ENCODE measurements at places on chromosomes 4 and X.

DNA sequence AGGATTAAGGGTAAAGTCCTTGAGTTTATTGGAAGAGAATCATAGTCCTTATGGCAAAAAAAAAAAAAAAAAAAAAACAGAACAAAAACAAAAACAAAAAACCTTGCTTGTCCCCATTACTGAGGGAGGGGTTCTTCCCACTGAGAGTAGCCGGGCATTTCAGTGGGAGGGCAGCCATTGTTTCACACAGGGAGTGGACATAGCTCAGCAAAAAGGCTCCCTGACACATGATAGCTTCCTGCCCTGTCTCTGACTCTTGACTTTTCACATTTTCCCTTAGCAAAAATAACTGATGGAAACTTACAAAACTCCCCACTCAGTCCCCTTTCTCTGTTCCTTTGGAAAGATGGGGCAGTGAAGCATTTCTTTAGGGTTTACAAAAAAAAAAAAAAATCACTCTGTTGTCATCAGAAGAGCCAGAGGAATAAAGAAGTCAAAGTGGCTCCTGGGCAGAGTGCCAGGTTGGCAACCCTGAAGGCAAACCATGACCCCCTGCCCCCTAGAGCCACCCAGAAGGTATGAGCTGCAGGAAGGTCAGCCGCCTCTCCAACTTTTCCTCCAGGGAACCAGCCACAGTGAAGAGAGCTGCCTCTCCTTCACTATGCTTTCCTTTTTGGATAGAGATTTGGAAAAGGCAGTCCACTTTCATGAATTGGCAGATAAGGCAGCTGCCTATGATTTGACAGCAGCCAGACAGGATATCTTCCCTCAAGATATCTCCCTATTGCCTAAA lies 170.6 kb downstream of the KDR start:
- DNase-seq, result no peak

DNA sequence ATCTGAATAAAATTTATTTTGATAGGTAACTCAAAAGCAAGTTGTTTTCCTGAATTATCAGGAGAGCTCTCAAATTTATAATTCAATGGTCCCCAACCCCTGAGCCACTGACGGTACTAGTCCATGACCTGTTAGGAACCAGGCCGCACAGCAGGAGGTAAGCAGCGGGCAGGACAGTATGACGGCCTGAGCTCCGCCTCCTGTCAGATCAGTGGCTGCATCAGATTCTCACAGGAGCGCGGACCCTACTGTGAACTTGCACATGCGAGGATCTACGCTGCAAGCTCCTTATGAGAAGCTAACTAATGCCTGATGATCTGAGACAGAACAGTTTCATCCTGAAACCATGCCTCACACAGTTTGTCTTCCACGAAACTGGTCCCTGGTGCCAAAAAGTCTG lies 37.9 kb upstream of the SEC24B start:
- no peak for DNase-seq

- DNase-seq, result no peak
Measured at GRCh38 chrX:121546317-121546716, 498.9 kb downstream of the GLUD2 start.

DNA sequence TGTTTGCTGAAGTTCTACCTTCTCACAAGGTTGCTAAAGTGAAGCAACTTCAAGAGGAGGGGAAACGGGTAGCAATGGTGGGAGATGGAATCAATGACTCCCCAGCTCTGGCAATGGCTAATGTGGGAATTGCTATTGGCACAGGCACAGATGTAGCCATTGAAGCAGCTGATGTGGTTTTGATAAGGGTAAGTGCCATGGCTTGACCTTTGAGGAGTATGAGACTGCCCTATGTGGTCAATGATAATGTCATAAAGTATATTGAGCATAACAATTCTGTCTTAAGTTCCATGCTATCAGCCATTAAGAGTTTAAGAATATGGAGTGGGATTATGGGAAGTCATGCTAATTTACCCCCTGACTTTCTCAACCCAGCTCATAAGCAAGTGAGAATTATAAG lies 61.4 kb upstream of the PGK1 start:
- no peak for DNase-seq

DNA sequence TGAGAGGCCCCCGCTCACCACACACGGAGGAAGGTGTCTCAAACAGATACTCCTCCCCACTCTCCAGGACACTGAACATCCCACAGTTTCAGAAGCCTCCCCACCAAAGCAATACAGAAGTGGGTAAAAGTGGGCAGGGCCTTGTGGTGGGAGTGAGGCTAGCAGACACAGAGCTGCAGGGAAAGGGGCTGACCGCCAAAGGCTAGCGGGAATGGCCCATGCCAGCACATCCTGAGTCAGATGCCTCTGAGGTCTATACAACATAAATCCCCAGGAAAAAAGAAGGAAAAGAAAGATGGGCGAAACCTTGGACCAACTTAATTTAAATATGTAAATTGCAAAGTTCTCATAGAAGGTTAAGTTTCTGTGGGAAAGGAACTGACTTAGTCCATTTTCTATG lies 21.9 kb upstream of the ARHGAP10 start:
- DNase-seq, result peak; percentile 14

DNA sequence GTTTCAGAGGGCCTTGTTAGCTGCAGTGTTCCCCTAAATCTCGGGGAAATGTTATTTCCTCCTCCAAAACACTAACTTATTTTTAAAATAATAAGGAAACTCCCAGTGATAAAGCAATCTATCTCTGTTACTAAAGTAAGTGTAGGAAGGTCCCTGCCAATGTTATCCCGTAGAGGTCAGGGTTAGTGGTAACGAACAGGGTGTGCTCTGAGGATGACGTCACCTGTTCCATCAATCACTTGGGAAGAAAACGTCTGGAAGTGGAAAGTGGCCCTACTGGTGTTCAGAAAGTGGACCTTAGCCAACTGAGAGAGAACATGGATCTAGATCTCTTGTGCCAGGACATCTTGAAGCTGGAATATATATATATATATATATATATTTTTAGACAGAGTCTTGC lies 249.5 kb downstream of the BCOR start:
- DNase-seq, result peak; percentile 62

Data from fibroblast of villous mesenchyme (primary cell).